ENCODE measurements at places on chromosomes 3 and 15.

DNA sequence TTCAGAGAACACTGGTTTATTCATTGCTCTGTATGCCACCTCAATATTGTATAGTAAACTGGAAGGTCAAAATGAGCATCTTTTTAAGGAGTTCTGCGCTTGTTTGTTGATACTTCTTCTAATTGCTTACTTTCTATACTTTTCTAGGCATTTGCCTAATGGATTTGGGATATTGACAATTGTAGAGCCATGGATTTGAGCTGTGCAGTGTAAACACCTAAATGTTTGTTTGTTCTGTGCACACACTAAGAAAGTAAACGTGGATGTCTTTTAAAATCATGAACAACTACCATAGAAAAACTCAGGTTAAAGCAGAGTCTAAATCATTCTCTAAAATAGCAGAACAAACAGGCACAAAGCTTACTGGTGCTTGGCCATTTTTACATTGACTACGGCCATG, 436.6 kb upstream of the GBE1 start:
- no peak for DNase-seq

DNA sequence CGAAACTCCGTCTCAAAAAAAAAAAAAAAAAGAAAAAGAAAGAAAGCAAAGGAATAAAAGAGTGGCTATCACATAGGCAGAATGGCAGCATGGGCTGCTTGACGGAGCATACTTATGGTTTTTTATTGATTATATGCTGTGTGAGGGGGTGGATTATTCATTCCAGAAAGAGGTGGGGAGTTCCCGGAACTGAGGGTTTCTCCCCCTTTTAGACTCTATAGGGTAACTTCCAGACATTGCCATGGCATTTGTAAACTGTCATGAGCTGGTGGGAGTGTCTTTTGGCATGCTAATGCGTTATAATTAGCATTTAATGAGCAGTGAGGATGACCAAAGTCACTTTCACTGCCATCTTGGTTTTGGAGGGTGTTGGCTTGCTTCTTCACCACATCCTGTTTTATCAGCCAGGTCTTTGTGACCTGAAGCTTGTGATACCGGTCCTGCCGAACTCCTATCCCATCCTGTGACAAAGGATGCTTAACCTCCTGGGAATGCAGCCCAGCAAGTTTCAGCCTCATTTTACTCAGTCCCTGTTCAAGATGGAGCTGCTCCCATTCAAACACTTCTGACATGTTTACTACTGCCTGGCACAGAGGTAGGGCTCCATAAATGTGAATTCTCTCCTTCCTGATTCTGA, 15.8 kb upstream of the ABHD17C start:
- no peak for DNase-seq

GRCh38 chr3:20811631-20812030, 625.6 kb upstream of the SGO1 start:
- no peak for DNase-seq

DNA sequence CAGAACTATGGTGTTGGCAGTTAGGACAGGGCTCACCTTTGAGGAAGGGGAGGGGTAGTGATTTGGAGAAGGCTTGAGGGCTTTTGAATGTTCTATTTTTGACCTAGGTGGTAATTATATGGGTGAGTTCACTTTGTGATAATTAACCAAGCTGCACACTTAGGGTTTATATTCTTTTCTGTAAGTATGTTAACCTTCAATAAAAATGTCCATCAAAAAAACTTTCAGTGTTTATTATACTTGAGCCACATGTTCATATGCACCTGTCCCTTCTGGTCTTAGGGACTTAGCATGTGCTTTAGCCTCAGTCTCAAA, 28.4 kb downstream of the PDE8A start:
- no peak for DNase-seq

Data from glomerular endothelial cell (primary cell).